NCI-H1417 treated with DMSO at 0.1 percent for 48 hours (cell line): ENCODE measurements at places on chromosomes 7 and 10.

- DNase-seq = no peak
These were observed 441 bp downstream of the FZD8 start for GRCh38 chr10:35641676-35642034.

GRCh38 chr7:114206688-114207087 lies 207.9 kb upstream of the FOXP2 start:
- no peak for DNase-seq

DNA sequence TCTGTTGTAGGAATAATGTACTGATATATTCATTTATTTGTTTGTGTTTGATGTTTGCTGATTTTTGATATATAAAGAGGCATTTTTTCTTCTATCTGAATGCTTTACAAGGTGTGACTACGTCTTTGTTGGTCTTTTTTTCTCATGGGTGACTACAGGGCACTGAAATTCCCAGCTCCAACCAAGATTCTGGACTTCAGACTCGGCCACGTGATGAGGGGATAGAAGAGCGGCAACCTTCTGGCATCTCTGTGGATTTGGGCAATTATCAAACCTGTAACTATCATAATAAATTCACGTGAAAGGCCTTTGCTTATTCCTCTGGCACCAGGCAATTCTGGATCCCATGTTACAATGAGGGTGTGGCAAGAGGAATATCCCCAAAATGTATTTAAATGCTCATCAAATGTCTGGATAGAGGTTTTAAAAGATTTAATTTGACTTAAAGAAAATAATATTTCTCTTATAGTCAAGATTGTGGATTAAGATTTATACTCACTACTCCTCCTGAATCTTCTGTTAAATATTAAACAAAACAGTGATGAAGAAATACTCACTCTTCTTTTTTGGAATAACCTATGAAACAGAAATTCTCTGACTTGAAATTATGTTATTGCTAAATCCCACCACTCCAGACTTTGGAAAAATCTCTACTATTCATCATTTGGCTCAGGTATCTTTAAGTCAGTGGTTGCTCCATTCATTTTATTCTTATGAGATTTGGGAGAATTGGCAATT lies 276.3 kb downstream of the GPR37 start:
- no peak for DNase-seq

GRCh38 chr7:608954-609353 lies 89.3 kb upstream of the PDGFA start:
- DNase-seq = no peak

- DNase-seq = no peak
These were observed 829.0 kb downstream of the TNS3 start for GRCh38 chr7:46752881-46753366.

DNA sequence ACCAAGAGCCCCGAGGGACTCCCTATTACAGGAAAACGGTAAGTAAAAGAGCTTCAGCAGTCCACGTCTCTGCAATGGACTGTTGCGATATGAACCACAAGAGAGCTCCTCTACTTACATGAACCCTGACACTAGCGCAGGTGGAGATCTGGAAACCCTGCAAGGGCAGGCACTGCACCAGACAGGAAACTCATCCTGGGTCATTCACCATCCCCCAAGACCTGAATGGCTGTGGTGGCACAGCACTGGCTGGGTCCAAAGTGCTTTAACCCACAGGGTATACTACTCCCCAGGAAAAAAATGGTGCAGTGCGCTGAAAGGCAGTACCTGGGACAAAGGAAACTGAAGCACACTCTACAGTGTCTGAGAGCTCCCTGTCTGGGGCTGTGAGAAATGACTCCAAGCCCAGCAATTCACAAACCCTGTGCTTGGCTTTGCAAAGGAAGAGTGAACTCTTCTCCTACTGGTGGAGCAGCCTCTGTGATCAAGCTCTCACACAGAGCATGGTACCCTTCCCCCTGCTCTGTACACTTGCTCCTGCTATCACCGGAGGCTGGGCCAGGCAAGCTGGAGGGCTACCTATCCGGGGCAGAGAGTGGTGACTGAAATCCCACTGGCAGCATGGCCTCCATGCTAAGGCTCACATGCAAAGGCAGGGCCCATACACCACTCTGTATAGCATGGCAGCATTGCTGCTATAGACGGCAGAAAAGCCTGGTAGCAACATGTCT lies 44.9 kb downstream of the HIBADH start:
- no peak for DNase-seq

- no peak for DNase-seq
These were observed 16.1 kb upstream of the ZNF282 start for GRCh38 chr7:149179241-149179640.

DNA sequence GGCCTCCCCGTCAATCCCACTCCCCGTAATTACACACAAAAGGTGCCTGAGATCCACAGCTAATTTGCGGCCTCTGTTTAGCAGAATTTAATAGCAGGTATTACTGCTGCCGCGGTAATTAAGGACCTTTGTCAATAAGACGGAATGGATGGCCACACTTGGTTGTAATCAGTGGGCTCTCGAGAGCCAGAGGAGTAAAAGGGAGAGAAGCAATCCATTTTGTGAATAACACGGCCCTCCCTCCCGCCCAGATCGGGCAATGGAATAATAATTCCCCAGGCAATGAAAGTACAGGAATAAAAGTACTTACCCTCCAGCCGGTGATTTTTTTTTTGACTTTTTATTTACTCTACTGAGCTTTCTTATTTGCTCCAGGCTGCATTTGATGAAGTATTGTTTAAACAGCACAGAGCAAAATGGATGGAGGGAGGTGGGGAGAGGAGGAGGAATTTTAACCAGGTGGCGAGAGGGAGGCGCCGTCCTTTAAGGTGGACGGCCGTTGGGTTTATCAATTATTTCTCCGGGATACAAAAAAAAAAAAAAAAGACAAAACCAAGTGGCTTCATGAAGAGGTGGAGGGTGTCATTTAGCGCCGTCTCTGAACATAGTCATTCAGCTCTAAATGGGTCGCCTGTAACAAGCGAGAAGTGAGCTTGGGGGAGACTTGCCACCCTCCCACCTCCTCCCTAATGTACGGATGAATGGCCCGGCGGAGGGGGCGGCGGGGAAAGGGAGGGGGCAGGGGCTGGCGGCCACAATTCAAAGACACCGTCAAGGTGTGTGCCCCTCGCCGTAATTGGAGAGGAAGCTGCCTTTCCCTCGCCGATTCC lies 120.3 kb downstream of the BUB3 start:
- DNase-seq = peak; percentile 90
